ENCODE measurements at places on chromosomes 13 and 19.

- DNase-seq: no peak
Measured at GRCh38 chr19:28862238-28862637, 350.7 kb downstream of the UQCRFS1 start.

- peak; percentile 69 for DNase-seq
Measured at GRCh38 chr13:110713981-110714796, 689 bp downstream of the ING1 start.

- DNase-seq: no peak
Measured at GRCh38 chr13:42056146-42056545, 7.7 kb downstream of the DGKH start.

DNA sequence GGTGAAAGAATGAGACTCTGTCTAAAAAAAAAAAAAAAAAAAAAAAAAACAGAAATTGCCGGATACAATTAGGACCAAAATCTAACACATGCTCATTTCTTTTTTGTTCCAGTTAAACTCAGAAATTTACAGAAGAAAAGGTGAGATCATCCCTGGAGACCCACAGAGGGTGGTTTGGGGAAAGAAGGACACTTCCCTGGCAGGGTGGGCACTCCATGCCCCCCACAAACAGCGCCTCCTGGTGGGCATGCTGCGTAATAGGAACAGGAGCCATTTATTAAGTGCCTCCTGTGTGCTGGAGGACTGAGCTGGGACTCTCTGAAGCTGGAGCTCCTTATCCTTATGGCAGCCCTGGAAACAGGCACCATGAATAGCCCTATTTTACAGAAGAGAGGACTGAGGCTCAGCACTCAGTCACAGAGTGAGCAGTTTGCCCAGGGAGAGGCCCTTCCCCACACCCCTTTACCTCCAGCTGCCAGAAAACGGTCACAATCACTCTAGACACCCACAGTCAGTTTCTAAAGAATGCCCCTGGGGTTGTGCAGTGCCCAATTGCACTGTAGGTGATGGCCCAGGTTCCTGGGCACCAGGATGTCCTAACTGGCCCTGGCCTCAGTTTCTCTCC, 10.1 kb downstream of the C19orf38 start:
- DNase-seq: no peak

GRCh38 chr13:49550942-49551644, 34.3 kb downstream of the RCBTB1 start:
- DNase-seq: no peak

- no peak for DNase-seq
Measured at GRCh38 chr13:44874886-44875630, 114.2 kb downstream of the NUFIP1 start.

DNA sequence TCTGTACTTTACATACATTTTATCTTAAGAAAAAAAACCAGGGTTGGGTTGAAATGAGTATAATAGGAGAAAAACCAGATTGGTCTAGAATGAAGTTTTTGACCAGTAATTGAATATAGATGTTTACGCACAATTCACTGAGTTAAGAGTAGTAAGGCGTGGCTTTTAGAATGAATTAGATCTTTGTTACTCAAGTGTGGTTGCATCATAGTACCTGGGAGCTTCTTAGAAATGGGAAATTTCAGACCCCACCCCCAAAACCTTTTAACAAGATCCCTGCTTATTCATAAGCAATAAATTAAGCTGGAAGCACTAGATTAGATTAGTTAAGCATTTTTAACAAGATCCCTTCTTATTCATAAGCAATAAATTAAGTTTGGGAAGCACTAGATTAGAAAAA, 28.7 kb upstream of the LMO7 start:
- peak; percentile 48 for DNase-seq

DNA sequence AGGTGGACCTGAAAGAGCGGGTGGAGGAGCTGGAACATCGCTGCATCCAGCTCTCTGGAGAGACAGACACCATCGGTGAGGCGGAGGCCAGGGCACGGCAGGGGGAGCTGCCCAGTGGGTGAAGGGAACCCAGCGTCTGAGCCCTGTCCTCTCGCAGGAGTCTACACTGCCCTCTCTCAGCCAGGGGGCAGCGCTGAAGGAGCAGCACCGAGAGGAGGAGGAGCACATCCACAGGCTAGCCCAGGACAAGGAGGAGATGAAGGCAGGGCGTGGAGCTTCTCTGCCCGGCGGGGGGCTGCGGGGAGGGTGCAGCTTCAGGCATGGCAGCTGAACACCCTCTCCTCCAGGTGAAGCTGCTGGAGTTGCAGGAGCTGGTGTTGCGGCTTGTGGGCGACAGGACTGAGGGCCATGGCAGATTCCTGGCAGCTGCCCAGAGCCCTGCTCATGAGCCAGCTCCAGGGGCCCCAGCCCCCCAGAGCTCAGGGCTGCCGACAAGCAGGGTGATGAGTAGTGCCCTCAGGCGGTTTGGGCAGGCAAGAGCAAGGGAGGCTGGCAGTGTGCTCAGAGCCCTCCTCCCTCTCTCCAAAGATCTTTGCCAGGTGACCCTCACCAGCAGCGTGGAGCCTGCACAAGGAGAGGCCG, 31.4 kb upstream of the ZNF492 start:
- no peak for DNase-seq

GRCh38 chr13:105412171-105412570, 1123.3 kb downstream of the EFNB2 start:
- peak; percentile 52 for DNase-seq

DNA sequence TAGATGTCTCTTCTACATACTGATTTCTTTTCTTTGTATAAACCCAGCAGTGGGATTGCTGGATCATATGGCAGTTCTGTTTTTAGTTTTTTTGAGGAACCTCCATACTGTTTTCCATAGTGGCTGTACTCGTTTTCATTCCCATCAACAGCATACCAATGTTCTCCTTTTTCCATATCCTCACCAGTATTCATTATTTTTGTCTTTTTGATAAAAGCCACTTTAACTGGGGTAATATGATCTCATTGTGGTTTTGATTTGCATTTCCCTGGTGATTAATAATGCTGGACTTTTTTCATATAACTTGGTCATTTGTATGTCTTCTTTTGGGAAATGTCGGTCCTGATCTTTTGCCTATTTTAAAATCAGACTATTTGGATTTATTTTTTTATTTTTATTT, 108.5 kb downstream of the PAN3 start:
- no peak for DNase-seq

DNA sequence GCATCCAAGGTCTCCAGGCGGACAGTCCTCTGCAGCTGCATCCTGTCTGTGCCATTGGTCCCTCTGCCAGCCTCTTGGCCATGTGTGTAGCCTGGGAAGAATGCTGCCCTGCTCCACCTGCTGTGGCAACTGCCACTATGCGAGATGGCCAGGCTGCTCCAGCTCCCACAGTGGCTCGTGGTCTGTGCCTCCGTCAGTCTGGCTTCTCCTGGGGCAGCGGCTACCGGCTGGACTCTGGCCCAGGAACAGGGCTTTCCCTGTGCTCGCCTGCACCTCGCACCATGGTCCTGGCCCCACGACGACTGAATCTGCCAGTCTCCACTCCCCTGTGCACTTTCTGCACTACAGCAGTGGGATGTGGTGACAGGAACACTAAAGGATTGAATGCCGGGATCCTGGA, 26.7 kb upstream of the FFAR2 start:
- DNase-seq: no peak

Measured in epithelial cell of esophagus (primary cell).